ENCODE measurements at places on chromosomes 2 and 18.

- DNase-seq: no peak
Observed at GRCh38 chr2:210730672-210731071, 174.3 kb downstream of the CPS1 start.

DNA sequence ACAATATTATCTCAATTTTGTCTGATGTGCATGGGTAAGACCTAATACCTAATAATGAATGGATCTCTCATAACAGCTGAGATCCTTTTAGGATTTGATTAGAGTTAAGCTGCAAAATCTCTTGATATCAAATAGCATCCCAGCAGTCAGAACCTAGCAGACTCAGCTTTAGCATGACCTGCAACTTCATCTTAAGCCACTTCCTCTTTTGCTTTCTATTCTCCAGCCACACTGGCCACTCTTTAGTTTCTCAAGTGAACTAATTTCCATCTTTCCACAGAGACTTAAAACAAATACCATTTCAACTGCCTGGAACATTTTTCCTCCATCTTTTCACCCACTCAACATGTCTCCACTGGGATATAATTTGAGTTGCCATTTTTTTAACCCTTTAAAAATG, 1251.6 kb upstream of the ZEB2 start:
- no peak for DNase-seq

- DNase-seq: no peak
Observed at GRCh38 chr2:235746257-235746934, 252.6 kb downstream of the AGAP1 start.

DNA sequence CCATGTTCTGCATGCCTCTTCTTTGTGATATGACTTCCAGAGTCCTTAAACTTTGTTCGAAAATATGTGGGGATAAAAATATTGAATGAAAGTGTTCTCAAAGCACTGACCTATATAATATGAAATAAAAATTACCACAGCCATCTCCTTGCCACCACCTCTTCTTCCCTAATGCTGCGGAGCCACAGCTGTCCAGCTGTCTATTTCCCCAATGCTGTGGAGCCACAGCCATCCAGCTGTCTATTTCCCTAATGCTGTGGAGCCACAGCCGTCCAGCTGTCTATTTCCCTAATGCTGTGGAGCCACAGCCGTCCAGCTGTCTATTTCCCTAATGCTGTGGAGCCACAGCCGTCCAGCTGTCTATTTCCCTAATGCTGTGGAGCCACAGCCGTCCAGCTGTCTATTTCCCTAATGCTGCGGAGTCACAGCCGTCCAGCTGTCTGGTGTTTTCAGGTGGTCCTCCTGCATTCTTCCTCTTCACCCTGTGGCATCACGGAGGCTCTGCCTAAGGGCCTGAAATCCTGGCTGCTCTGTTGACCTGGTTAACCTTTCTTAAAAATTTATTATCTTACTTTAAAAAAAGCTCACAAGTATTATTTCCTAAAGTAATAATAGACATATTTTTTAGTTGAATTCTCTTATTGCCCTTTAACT, 266.1 kb upstream of the MEX3C start:
- DNase-seq: no peak

DNA sequence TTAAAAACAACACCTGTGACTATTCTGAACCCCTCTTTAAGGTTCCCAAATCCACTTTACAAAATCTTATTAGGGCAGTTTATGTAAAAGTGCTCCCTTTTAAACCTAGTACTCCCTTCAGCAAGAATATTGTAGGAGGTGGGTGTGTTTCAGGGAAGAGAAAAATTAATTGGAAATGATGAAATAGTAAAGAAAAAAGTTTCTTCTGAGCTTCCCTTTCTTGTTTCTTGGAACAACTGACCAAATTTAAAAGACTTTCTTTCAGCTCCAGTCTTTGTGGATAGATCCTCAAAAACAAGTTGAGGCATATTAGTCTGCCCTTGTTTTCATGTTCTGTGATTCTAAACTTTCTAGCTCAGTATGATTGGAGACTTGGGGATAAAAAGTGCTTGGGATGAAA, 3.0 kb downstream of the VWA3B start:
- DNase-seq: no peak

DNA sequence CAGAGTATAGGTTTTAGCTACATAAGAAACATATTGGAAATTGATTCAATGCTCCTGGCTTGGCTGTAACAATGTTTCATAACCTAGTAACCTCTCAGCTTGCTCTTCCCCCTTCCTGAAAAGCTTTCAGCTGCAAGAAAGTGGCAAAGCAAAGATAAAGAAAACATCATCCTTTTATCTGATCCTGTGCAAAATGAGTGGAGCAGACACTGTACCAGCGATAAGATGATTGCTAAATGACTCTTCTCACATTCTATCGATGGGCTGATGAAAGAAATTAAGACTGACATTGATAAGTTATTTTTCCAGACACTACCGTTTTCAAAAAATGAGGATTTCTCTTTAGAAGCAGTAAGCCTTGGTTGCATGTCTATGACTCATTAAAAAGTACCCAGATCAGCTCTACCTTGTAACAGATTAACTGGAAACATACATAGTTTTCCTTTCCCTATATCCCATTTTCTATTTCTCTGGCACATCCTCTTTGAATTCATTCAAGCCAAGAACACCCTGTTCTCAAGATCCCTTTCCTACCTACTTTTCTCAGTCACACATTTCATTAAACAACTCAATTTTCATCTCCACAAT, 87.1 kb upstream of the LYPD1 start:
- DNase-seq: no peak

DNA sequence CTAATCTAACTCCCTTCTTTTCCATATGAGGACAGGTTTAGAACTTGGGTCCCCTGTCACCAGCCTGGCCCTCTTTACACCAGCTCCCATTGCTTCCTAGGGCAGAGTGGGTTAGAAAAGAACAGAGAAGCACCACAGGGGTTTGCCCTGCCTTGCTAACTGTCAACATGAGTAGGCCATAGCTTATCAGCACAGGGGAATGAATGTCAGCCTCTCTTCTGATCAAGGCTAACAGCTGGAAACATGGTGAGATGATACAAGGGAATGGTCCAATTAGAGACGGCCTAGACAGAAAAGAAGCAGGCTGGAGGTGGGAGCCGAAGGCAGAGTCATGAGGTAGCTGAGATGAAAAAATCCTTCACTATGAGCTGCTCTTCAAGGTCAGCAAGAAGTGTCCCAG, 189.4 kb upstream of the ACAA2 start:
- no peak for DNase-seq

GRCh38 chr2:172734711-172735581, 699 bp upstream of the RAPGEF4 start:
- no peak for DNase-seq

DNA sequence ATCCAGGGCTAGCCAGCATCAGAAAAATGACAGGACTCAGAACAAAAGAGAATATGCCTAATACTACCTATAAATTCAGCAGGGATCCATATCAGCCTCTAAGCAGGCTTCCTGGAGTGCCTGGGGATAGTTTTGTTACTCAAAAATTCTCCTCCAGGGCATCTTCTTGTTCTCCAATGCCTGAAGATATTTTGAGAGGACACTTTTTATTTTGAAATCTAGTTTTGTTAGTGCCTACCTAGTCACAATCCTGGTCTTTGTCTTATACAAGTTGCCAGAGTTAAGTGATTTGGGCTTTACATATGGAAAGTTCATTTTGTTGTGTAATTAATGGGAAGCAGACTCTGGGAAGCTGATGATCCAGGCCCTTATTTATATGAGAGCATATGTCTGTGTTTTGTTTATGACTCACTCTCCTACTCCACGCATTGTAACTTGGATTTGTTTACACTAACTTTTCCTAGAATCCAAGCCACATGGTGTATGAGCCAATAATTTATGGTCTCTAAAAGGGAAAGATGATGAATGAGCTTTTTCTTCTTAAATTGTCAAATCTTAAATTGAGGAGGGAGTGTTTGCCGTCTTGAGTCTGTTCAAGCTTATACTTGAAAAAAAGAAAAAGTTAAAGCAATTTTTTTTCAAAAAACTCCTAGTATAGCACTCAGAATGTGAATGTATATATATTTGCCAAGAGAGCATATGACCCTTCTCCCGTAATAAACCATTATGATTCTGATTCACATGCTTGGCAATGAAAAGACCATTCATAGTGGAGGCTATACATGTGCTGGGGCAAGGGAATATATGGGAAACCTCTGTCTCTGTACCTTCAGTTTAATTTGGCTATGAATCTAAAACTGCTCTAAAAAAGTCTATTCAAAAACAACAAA, 370.3 kb downstream of the SETBP1 start:
- no peak for DNase-seq

GRCh38 chr2:164039270-164039669, 303.5 kb upstream of the FIGN start:
- DNase-seq: no peak

- no peak for DNase-seq
Observed at GRCh38 chr2:223735659-223736244, 101.6 kb downstream of the AP1S3 start.

DNA sequence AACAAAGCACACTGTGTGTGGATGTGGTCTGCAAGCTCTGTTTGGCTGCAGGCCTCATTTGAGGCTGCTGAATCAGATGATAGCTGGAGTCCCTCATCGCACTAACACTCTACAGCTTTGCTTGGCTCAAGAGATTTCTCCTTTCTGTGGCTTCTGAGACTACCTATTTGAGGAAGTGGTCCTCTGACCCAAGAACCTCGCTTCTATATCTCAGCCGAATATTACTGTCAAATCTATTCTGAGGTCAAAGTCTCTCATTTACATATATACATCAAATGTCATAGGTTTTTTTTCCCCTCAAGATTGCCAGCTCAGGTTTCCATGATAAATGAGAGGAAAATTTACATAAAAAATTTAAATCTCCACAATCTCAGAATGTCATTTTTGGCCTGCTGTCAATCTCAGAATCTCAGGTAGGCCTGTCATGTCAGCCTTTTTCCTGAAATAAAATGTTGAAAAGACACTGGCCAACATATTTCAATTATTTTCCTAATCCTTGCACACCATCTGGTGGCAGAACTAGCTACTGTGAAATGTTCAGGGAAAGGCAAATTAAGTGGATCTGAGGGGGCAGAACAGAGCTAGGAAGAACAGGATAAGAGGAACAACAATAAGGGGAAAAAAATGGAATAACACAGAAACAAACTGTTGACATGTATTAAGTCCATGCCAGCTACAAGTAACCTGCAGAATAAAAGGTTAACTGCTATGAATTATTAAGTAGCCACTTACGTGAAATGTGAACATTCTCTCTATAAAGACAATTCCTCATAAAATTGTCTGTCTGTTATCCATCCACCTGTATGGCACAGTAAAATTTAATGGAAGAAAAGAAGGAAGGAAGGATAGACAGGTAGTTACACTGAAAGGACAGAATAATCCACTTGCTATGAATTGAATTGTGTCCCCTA, 39.3 kb downstream of the AP1S3 start:
- DNase-seq: no peak

- no peak for DNase-seq
Observed at GRCh38 chr2:232973796-232974195, 39.3 kb downstream of the NGEF start.

DNA sequence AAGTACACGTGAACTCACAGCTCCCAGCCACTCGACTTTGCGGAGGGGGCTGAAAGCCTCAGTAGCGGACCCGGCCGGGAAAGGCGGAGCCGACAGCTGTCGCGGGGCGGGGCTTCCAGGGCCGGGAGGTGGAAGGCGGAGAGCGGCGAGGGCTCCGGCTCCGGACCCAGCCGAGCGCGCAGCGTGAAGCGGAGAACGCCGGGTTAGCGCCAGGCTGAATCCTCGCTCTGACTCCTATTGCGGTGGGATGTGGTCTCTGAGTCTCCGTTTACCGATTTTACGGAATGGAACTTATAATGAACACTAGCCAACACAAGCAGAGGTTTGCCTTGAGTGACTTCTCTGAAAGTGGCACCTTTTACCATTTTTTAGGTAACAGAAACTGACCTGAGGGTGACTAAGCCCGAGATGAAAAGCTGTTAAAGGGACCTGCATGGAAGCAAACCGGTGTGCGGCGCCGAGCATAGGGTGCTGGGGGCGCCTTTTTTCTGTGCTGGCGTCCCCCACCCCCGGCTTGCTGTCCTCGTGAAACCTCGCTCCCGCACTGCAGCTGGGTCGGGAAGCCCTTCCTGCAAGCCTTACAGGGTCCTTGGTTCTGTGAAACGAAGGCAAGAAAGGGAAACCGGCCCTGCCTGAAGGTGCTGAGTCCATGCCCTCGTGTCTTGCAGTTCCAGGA, 72.9 kb downstream of the EN1 start:
- no peak for DNase-seq

- DNase-seq: no peak
Observed at GRCh38 chr2:124985270-124985669, 960.2 kb downstream of the CNTNAP5 start.

DNA sequence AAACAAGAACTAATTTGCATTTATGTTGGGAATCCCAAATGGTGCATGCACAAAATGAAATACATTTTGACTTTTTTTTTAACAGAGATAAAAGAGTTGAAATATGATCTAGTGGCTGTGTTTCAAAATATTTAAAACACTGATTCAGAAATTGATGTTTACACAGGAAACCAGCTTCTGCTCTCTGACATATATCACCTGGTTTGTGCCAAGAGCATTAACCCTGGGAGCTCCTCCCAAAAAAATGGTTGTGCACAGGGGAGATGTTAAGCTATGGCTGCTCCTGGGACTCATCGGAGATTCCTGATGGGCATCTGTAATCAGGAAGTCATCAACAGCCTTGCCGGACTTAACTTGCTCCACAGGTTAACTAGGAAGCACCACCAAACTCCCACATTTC, 65.2 kb upstream of the MAL start:
- no peak for DNase-seq

DNA sequence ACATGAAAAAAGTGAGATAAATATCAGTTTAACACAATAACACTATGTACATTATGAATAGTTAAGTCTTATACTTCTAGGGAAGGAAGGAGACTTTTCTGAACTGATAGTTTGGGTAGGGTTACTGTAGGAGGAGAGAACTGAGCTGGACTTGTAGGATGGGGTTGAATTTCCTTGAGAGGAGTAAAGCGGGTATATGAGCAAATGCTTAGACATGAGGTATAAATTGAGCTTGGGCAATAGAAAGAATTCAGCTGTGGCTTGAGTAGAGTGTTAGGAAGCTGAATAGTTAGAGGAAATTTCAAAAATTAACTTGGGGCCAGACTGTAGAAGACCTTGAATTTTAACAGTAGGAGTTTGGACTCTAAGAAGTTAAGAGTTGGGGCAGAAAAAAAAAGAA, 45.1 kb downstream of the LCLAT1 start:
- DNase-seq: no peak

DNA sequence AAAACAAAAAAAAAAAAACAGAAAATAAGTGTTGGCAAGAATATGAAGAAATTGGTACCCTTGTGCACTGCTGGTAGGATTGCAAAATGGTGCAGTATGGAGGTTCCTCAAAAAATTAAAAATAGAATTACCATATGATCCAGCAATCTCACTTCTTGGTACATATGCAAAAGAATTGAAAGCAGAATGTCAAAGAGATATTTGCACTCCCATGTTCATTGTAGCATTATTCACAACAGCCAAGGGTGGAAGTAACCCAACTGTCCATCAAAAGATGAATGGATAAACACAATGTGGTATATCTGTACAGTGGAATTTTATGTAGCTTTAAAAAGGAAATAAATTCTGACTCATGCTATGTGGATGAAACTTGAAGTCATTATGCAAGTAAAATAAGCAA, 72.8 kb upstream of the POU3F3 start:
- no peak for DNase-seq
